HepG2 (cell line): ENCODE measurements at places on chromosomes 7 and 10. TPM values are rescaled to one million over a fixed set of nuclear protein-coding genes. Genes with fewer than 3 reads are reported as not detected.
A peak's percentile ranks its signal among the peaks of the same experiment; 100 is the strongest.

Gene HOXA9
- not detected in 2 replicates for polyA plus RNA-seq

Gene AKR1D1
- polyA plus RNA-seq, result 6.8 and 6.9 TPM in 2 replicates

GRCh38 chr10:103980288-103980906 lies 13.5 kb downstream of the SLK start:
- H3K4me1 ChIP-seq, result peaks cover 13% of the 10 kb centered on the region
- no peaks in the 10 kb centered on the region for H3K36me3 ChIP-seq
- DNase-seq, result no peak
- H3K27ac ChIP-seq, result no peak overlapping the region
- no peaks in the 10 kb centered on the region for H3K27me3 ChIP-seq

- DNase-seq, result peak; percentile 71
- H3K4me1 ChIP-seq, result peaks cover 68% of the 10 kb centered on the region
- no peaks in the 10 kb centered on the region; the same call in 1 of the 2 replicates for H3K36me3 ChIP-seq
- H3K27ac ChIP-seq, result peak overlapping the region; percentile 92
- peak overlapping the region; percentile 93 for H3K4me3 ChIP-seq
Observed at GRCh38 chr10:70232155-70232858, 922 bp downstream of the PPA1 start.

DNA sequence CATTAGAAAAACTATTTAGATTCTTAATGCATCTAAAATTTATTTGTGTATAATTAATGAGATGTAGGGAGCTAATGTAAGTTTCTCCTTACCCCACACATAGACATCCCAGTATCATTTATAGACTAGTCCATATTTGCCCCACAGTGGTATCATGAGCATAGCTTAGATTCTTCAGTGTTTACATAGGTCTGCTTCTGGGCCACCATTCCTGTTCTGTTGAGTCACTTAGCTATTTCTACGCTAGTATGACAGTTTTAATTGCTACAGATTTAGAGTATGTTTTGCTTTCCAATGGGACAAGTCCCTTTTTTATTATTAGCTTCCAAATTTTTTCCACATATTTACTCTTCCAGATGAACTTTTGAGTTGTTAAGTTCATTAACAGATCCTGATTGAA lies 69.4 kb downstream of the MCMBP start:
- no peak for DNase-seq
- H3K27ac ChIP-seq, result no peak overlapping the region
- peaks cover 32% of the 10 kb centered on the region; the same call in 2 of the 3 replicates for H3K36me3 ChIP-seq
- no peak overlapping the region for H3K4me3 ChIP-seq
- H3K27me3 ChIP-seq, result no peaks in the 10 kb centered on the region

DNA sequence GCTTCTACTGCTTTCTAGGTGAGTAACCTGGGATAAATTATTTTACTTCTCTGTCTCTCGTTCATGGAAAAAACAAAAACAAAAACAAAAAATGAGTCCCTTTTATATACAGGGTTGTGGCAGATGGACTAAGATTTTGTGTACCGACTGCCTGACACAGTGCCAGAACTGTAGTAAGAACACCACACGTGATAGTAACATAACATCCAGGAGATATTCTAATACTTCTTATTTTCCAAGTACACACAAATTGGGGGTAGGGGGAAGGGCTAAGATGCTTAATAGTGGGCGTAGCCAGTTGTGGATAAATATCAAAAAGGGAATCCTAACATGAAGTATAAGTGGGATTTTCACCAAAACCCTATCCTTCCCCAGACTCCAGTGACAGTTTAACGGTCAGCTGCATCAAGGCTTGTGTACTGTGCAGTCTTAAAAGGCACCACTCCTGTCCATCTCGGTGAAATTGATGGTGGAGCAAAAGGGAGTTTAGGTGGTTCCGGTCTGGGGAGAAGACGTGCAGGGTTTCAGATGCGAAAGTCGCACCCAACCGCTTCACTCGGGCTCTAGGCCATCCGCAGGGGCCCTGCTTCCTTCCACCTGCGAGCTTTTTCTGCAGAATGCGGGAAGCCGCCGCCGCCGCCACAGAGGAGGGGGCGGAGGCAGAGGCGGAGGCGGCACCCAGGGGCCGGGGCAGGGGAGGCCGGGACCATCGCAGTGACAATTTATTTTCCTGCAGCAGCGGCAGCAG lies at the start of gene STAMBPL1:
Gene STAMBPL1, plus strand, starts transcription at position 712 of the 748 bp plus-strand sequence. CDS start 21,464 bp downstream, outside the sequence.
- H3K4me1 ChIP-seq, result peaks cover 20% of the 10 kb centered on the region
- H3K36me3 ChIP-seq, result no peaks in the 10 kb centered on the region
- no peak for DNase-seq
- H3K27me3 ChIP-seq, result peaks cover 15% of the 10 kb centered on the region; the same call in 1 of the 3 replicates

DNA sequence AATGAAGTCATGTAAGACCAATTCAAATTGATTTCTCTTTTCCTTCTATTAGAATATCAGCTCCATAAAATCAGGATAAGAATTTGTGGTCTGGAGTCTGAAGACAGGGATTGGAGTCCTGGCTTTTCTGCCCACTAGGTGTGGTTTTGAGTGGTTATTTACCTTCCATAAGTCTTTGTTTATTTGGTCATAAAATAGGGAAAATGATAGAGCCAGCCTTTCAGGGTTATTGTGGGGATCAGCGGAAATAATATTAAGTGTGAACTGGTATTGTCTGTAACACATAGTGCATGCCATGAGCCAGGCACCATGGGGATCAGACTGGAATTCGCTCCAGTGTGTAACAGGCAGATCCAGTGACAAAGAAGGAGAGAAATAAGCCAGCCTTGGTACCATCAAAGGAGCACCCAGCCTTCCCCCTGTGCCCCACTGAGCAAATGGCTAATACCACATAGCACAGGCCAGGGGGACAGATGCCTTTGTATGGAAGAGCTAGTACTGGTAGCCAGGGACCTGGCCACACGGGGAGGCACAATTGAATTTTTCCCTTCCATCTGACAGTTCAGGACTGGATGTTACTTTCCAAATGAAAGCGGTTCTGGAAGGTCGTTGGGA lies 509.7 kb upstream of the PODXL start:
- no peaks in the 10 kb centered on the region for H3K36me3 ChIP-seq
- no peak for DNase-seq
- no peaks in the 10 kb centered on the region for H3K27me3 ChIP-seq
- H3K4me1 ChIP-seq, result no peaks in the 10 kb centered on the region

DNA sequence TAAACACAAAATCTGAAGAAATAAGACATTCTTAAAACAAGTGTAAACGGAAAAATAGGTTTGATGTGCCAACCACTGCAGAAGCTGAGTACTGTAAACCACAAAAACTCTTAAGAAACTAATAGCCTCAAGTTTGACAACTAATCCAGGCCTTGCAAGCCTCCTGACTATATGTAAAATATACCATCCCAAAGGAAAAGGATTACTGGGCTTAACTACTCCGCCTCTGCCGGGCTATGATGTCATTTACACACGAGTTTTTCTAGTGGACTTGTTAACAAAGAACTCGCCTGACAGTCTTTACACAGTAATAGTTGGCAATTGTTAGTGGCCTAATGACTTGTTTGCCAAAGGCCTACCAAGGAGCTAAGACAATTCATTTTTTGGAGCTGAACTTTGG lies 2.1 kb downstream of the KIF5B start:
- H3K36me3 ChIP-seq, result peaks cover 20% of the 10 kb centered on the region; the same call in 1 of the 3 replicates
- H3K4me1 ChIP-seq, result peaks cover 69% of the 10 kb centered on the region

- DNase-seq, result no peak
- H3K27ac ChIP-seq, result no peak overlapping the region
- peaks cover 7% of the 10 kb centered on the region; the same call in 1 of the 3 replicates for H3K36me3 ChIP-seq
Observed at GRCh38 chr7:51046103-51046466, 263.4 kb upstream of the GRB10 start.

DNA sequence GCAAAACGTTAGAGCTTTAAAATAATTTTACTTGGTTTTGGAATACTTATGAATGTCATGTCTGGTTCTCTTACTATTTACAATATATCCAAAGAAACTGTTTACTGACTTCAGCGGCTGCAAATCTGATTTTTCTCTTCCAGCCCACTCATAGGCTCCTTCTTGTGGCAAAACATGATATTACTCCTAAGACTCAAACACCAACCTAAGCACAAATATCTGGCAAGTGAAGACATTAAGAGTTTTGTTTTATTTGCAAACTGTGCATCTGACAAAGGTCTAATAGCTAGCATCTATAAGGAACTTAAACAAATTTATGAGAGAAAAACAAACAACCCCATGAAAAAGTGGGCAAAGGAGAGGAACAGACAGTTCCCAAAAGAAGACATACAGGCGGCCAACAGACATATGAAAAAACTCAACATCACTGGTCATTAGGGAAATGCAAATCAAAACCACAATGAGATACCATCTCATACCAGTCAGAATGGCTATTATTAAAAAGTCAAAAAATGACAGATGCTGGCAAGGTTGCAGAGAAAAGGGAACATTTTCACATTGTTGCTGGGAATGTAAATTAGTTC lies 20.3 kb upstream of the GJC3 start:
- H3K4me3 ChIP-seq, result no peak overlapping the region
- no peaks in the 10 kb centered on the region for H3K36me3 ChIP-seq
- no peaks in the 10 kb centered on the region for H3K27me3 ChIP-seq
- H3K27ac ChIP-seq, result no peak overlapping the region
- H3K4me1 ChIP-seq, result peaks cover 7% of the 10 kb centered on the region; the same call in 1 of the 2 replicates

- peaks cover 13% of the 10 kb centered on the region; the same call in 2 of the 3 replicates for H3K36me3 ChIP-seq
- DNase-seq, result no peak
- peak overlapping the region; percentile 100 for H3K27ac ChIP-seq
- H3K27me3 ChIP-seq, result no peaks in the 10 kb centered on the region
Observed at GRCh38 chr10:43403911-43404703, 4.9 kb downstream of the HNRNPF start.

DNA sequence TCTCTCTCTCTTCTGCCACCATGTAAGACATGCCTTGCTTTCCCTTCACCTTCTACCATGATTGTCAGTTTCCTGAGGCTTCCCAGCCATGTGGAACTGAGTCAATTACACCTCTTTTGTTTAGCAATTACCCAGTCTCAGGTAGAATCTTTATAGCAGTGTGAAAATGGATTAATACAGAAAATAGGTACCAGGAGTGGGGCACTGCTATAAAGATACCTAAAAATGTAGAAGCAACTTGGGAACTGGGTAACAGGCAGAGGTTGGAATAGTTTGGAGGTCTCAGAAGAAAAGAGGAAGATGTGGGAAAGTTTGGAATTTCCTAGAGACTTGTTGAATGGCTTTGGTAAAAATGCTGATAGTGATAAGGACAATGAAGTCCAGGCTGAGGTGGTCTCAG lies 15.6 kb downstream of the GALNTL5 start:
- H3K36me3 ChIP-seq, result no peaks in the 10 kb centered on the region
- H3K27me3 ChIP-seq, result no peaks in the 10 kb centered on the region
- no peaks in the 10 kb centered on the region for H3K4me1 ChIP-seq
- no peak overlapping the region for H3K27ac ChIP-seq
